Calu3 (cell line): ENCODE measurements at places on chromosomes 3 and 15. TPM values are rescaled to one million over a fixed set of nuclear protein-coding genes. Genes with fewer than 3 reads are reported as not detected.
A peak's percentile ranks its signal among the peaks of the same experiment; 100 is the strongest.

CLDN18 gene
- total RNA-seq, result 0.85 and 3.3 TPM in 2 replicates

FSIP1 gene
- 0.27 and 0.28 TPM in 2 replicates for total RNA-seq

KIAA1143 gene
- 28.8 and 36.9 TPM in 2 replicates for total RNA-seq

TRIM42 gene
- not detected in 2 replicates for total RNA-seq

TNFAIP8L3 gene
- total RNA-seq, result not detected in 2 replicates

PDIA5 gene
- total RNA-seq, result 31.5 and 31.6 TPM in 2 replicates

DNA sequence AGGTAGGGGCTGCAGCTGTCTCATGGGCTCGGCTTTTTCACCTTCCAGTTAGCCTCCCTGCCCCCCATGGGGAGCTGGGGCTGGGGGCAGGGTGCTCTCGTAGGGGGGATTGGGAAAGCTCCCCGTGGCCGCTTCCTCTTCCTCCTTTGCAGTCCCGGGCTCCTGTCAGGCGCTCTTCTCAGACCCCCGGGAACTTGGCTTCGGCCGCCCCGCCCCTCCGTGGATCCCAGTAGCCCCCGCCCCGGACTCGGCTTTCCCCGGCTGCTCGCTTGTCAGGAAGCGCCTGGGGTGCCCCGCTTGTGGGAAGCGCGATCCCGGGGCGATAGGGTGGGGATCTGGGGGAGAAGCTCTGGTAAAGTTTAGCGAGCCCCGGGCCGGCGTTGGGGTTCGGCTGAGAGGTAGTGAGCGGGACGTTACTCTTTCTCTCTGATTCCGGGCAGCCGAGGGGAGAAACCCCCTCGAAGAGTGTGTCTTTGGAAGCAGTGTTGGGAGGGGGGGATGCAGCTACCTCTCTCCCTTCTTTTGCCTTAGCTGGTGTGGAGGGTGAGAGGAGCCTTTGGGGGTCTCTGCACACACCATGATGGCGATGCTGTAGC, 611 bp downstream of the PIAS1 start:
- DNase-seq, result peak; percentile 61

DNA sequence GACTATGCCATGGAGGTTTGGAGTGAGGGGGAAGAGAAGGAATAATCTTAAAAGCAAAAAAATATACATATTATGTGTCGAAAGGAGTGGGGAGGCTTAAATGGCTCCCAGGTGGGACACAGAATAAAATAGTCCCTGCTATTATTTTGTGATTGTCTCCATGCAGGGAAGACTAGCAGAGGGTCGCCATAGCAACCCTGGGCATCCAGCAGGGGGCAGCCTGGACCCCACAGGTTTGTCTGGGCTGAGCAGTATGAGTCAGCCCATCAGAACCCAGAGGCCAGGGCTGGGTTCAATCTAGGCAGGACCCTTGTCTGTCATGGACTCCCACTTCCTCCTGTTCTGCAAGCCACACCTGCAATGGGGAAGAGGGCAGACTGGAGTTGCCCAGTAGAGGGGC, 17.6 kb upstream of the LINGO1 start:
- DNase-seq, result peak; percentile 43

- DNase-seq, result no peak
These were observed 214.7 kb downstream of the CHL1 start for GRCh38 chr3:411226-411625.

DNA sequence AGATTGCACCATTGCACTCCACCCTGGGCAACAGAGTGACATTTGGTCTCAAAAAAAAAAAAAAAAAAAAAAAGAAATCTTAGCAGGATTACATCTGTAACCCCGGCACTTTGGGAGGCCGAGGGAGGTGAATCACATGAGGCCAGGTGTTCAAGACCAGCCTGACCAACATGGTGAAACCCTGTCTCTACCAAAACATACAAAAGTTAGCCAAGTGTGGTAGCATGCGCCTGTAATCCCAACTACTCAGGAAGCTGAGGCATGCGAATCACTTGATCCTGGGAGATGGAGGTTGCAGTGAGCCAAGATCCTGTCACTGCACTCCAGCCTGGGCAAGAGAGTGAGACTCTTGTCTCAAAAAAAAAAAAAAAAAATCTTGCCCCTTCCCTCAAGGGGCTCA, 40.4 kb downstream of the LIPC start:
- no peak for DNase-seq

- DNase-seq, result no peak
These were observed 125.9 kb upstream of the SLC7A14 start for GRCh38 chr3:170711786-170712185.

- DNase-seq, result no peak
These were observed 303.4 kb upstream of the MME start for GRCh38 chr3:154776549-154777225.

DNA sequence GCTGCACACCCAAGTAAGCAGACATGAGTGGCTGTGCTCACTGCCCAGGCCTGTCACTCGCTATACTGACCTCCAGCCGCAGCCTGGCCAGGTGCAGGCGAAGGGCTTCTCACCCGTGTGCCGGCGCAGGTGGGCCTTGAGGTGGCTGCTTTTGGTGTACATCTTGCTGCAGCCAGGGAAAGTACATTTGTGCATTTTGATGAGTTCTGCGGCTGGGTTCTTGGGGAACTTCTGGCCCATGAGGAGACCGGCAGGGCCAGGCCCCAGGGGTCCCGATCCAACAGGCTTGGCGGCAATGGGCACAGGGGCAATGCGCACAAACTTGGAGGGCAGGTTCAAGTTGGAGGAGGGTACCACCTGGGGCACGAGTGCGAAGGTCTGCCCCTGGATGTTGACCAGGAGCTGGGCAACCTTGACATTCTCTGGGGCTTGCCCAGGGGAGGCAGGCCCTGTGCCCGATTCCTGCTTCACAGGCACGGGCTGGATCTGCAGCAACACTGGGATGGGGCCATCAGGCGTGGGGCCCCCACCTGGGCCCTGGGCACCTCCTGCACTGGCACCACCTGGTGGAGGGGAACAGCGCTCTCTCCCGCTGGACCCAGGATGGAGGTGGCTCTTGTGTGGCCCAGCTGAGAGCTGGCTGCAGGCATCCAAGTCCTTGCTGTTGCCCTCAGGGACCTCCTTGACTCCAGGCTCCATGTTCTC, 5.3 kb downstream of the KLF15 start:
- DNase-seq, result no peak

GRCh38 chr3:60582288-60582687, 669.0 kb downstream of the FHIT start:
- no peak for DNase-seq

- no peak for DNase-seq
These were observed 227.8 kb upstream of the LYSMD4 start for GRCh38 chr15:99961011-99961441.

GRCh38 chr3:69462826-69463100, 76.9 kb upstream of the FRMD4B start:
- DNase-seq, result no peak

GRCh38 chr3:95615592-95616310, 1198.6 kb upstream of the EPHA6 start:
- DNase-seq, result no peak

GRCh38 chr3:116994351-116994879, 284.8 kb downstream of the TUSC7 start:
- DNase-seq, result no peak

DNA sequence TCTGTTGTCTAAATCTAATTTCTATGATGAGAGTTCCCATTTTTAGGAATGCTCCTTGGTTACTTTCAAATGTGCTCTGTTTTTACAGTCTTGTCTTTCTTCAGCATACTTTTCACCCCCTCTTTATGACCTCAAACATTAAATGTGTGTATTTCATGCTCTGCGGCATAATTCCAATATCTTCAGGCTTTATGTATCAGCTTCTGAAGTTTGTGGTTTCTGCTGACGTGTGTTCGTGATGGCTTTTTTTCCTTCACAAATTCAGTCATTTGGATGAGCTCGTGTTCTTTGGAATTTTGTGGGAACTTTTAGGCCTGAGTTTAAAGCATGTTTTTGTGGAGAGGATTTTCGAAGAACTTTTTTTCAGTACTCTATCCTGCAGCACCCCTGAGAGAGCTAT, 97.7 kb upstream of the CHRNA7 start:
- DNase-seq, result no peak

GRCh38 chr15:96977886-96978285, 647.4 kb downstream of the NR2F2 start:
- DNase-seq, result no peak

DNA sequence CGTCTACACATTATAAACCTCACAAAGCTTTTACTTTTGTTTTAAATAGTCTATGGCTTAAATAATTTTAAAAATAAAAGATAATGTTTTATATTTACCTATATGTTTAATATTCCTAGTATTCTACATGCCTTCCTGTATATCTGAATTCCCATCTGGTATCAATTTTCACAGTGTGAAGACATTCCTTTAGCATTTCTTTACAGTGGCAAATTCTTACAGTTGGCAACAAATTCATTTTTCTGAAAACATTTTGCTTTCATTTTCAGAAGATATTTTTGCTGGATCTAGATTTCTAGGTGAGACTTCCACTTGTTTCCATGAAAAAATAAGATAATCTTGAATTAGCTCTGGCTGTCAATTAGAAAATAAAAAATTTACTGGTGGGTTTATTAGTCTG, 471.4 kb upstream of the NAALADL2 start:
- no peak for DNase-seq

- no peak for DNase-seq
These were observed 64.4 kb downstream of the PHC3 start for GRCh38 chr3:170117134-170117533.

- DNase-seq, result no peak
These were observed 1.4 kb downstream of the MAPKBP1 start for GRCh38 chr15:41775651-41776050.

DNA sequence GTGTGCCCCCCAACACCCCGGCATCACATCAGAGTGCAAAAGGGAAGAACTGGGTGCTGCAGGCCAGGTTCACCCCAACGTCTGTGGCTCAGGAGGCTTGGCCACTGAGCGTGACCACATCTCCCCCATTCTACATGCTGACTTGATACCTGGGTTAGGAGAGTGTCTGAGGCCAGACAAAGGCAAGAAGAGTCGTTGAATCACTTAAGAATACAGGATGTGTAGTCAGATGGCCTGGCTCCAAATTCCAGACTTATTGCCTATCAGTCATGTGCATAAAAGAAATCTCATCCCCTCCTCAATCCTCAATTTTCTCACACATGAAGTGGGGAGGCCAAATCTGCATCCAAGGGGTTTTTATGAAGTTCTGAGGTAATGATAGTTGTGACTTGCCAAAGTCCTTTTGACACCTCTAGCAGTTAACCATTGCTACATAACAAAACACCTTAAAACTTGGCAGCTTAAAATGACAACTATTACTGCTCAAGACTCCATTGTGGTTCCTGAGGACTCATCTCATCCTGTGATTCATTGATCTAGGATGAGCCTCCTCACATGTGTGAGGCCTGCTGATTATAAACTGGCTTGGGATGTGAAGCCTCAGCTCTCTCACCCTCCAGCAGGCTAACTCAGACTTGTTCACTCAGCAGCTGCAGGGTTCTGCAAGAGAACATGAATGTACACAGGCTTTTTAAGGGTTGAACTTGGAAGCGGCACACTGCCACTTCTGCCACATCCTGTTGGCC, 138.8 kb upstream of the TLE3 start:
- no peak for DNase-seq
